Diencephalon (tissue), 1 donor: ENCODE measurements at places on chromosomes 12 and 14. TPM values are rescaled to one million over a fixed set of nuclear protein-coding genes. Genes with fewer than 3 reads are reported as not detected.

Gene DEGS2
- 1.6 TPM for total RNA-seq

Gene SVOP
- 41.1 TPM for total RNA-seq

Gene AKAP6
- 161 TPM for total RNA-seq

Gene KIF26A
- 9.2 TPM for total RNA-seq

Gene TMEM179
- 56.7 TPM for total RNA-seq

Gene TIMELESS
- 7.4 TPM for total RNA-seq

Gene HVCN1
- 6.9 TPM for total RNA-seq

Gene TMPRSS12
- total RNA-seq = not detected

Gene GPR65
- 0.23 TPM for total RNA-seq

Gene TSPAN9
- total RNA-seq = 42.9 TPM

Gene RIN3
- 0.23 TPM for total RNA-seq

Gene RTL1
- total RNA-seq = 0.92 TPM

Gene HOXC12
- not detected for total RNA-seq

Gene RNASE7
- total RNA-seq = not detected

Gene SLC25A47
- total RNA-seq = not detected

Gene PPP1R1A
- 31.8 TPM for total RNA-seq

Gene NGB
- 17.8 TPM for total RNA-seq

Gene ARHGAP5
- total RNA-seq = 270 TPM

Gene AKAP5
- total RNA-seq = 44.5 TPM

Gene DHRS4
- total RNA-seq = 8.5 TPM

Gene LBHD2
- 1.2 TPM for total RNA-seq

Gene GPRC5D
- not detected for total RNA-seq
